ENCODE measurements at places on chromosomes 2 and 18.

- DNase-seq = no peak
Measured at GRCh38 chr18:49183921-49184320, 233.2 kb upstream of the SMAD7 start.

DNA sequence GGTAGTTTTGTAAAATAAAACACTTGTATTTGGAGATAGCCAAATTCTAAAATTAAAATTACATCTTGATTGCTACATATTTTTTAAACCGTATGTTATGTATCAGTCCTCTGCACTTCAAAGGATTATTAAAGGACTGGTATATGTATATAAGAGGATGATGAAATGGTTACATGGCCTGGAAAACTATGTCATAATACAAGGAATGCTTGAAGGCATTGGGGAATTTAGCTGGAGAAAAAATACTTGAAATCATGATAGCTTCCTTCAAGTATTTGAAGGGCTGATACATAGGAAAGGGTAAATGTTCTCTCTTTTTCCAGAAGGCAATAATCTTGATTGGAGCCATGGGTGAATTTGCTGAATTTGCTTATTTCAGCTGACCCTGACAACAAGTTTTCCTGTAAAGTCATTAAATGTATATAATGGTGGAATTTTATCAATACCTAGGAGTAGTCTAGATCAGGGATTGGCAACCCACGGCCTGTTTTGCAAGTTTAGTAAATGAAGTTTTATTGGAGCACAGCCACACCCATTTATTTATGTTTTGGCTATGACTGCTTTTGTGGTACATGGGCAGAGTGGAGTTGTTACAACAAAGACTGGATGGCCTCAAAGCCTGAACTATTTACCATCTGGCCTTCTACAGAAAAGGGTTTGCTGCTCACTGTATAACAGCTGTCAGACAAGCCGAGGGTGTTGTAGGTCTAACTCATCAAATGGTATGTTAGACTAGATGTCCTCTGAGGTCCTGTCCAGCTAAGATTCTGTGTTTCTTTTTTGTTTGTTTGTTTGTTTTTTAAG is 34.4 kb downstream of the ACYP2 start:
- DNase-seq = no peak

DNA sequence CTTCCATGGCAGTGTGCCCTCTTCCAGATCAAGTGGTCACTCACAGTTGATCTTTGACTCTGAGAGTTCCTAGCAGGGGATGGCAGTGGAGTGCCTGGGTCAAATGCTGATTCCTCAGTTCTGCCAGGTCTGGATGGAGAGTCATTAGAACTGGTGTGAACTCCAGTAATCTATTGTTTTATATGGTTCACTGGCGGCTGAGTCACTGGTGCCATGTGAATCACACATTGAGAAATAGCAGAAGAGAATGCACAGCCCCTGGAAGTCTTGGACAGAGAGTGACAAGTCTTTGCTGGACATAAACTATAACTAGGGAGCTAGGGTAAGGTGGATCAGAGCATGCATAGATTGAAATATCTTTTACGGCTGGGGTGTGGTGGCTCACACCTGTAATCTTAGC is 86.9 kb downstream of the EIF2AK3 start:
- no peak for DNase-seq

DNA sequence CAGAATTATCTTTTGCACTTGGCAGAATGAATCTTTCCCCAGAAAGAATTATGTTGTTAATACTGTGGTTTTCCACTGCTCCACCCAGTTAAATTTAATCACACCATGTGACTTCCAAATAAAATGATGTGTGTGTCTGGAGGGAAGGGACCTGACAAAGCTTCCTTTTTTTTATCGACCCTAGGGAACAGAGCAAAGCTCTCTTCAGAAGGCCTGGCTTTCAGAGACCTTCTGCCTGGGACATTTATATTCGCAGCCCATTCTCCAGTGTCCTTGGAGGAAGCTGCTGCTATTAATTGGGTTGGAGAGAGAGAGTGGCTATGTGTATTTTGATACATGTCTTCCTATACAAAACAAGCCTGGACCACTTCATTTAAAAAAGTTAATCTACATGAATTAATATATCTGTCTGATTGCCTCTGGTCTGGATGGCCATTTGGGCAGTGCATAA is 233.7 kb downstream of the PRKCE start:
- no peak for DNase-seq

GRCh38 chr2:159620796-159621195 is 4.4 kb upstream of the BAZ2B start:
- DNase-seq = no peak

DNA sequence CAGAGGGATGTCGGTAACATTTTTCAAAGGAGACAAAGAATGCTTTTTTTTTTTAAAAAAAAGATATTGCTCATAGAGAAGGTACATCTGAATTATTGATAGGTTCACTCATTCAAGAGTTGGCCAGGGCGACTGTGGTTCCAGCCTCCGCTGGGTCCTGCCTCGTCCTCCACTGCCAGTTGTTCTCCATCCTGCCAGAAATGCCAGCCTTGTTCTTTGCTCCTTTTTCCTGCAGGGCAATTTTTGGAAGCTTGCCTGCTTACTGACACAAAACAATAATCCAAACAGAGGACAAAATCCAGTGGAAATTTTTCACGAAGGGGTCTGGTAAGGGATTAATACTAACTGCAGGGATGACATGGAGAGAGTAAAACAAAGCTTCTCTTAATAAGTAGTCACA is 1113.0 kb downstream of the CBLN2 start:
- no peak for DNase-seq

- DNase-seq = no peak
Measured at GRCh38 chr2:134555411-134555810, 163.4 kb downstream of the TMEM163 start.

- peak; percentile 41 for DNase-seq
Measured at GRCh38 chr2:54606393-54606958, 117.0 kb upstream of the EML6 start.

DNA sequence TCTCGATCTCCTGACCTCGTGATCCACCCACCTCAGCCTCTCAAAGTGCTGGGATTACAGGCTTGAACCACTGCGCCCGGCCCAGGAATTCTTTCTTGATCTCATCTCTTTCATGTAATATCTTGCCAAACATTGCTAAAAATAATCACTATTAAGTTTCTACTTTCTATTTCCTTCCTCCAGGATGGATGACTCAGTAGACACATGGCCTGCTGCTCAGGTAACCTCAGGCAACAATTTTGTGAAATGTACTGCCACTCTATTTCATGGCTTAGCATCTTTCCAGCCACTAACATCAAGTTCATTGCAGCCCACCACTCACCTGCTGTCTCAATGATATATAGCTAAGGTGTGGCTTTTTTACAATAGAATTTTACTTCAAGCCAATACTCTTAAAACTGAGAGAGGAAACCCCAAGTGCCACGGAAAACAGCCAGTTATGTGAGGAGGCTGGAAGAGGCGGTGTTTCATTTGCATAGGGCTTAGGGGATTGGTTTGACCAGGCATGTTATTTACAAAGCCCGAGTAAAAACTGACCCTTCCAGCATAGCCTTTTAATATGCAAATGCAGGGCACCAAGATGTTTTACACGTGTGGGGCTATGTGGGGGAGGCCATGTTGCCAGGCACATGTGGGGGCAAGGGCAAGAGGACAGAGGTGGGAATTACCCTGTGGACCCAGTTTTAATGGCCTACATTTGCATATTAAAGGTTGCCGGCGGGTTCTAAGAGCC is 11.3 kb upstream of the SUMO1 start:
- no peak for DNase-seq

- DNase-seq = no peak
Measured at GRCh38 chr2:38218591-38218991, 142.6 kb upstream of the CYP1B1 start.

DNA sequence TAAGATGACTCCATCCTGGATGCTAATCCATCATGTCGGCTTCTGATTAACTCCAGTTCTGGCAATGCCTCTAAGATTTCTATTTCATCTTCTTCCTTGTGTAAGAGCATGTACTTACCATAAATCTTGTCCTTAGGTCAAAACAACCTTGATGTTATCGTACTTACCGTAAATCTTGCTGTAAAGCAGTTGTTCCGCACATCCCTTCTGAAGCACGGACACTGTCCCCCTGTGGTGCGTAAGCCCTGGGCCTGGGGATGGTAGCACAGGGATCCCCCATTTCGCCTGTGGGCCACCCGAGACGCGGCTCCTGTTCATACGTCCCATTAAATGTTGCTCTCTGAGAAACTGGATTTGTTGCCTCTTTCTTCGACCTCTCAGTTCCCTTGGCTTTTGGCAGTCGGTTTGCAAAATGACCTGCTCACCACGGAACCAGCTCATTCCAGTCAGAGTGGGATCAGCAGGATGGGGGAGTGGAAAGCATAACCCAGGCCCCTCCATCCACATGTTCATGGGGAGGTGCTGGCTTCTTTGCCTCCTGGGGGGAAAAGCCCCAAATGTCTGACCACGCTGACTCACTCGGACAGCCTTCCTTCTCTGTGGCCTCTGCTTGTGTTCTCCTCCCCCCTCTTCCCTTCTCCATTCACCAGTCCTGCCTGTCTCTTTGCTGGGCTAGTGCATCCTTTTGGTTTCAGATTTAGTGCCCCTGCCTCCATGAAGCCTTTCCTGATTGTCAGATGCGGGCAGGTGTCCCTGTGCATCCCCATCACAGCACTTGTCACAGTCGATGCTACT is 49.9 kb downstream of the RAB31 start:
- DNase-seq = no peak

- no peak for DNase-seq
Measured at GRCh38 chr2:1799174-1799573, 54.9 kb upstream of the PXDN start.

GRCh38 chr2:58533376-58533775 is 292.3 kb upstream of the FANCL start:
- DNase-seq = no peak

DNA sequence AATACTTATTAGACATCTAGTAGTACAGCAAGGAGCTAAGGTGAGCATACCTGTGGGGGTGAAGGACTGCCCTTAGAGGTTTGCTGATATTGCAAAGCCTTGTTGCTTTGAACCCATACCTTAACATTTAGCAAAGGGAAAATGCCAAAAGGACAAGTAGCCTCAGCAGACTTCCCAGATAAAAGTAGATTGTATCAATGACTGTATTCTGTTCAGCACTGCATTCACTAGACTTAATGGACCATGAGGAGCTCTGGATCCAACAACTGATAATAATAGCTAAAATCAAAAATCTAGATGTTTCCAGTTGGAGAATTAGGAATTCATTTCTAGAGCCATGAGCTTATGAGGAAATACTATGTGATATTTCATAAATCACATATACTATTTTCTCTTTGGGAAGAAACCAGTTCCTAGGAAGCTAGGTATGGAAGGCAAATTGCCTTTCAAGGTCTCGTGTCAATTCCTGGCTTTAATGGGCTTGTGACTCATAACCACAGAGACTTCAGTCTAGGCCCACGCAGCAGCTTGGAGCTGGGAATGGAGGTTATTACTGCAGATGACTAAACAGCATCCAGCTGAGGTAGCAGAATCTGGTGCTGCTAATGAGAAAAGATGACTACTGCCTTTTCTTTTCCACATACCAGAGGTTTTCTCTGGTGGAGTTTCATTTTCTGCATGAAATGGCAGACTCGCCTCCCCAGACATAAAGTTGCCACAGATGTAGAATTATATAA is 191.2 kb upstream of the NABP1 start:
- no peak for DNase-seq

GRCh38 chr2:205895981-205896655 is 189.9 kb downstream of the INO80D start:
- no peak for DNase-seq

GRCh38 chr2:64586883-64587481 is 62.9 kb downstream of the AFTPH start:
- no peak for DNase-seq

DNA sequence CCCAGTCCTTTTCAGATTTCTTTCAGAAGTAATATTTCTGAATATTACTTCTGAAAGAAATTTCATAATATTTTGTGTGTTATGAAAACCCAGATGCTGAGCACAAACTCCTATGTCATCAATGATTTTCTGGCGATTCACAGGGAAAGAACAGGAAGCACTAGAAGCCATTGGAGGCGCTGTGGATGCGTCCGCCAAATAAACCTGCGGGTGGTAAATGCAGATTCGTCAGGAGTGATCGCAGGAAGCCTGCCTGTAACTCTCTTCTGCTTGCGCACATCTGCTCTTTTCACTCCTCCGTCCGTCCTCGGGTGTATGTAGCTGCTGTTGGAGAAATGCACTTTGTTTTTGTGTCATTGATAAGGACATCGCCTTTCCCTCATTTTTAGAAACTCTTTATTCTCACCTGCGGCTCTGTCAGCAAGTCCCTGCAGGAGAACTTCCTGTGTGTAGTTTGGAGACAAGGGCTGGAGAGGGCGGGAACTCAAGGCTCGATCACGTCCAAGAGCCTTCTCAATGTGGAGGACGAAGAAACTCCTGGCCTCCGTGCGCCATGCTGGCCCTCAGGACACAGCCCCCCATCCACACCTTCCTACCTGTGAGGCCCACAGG is 483.8 kb downstream of the GALR1 start:
- no peak for DNase-seq

DNA sequence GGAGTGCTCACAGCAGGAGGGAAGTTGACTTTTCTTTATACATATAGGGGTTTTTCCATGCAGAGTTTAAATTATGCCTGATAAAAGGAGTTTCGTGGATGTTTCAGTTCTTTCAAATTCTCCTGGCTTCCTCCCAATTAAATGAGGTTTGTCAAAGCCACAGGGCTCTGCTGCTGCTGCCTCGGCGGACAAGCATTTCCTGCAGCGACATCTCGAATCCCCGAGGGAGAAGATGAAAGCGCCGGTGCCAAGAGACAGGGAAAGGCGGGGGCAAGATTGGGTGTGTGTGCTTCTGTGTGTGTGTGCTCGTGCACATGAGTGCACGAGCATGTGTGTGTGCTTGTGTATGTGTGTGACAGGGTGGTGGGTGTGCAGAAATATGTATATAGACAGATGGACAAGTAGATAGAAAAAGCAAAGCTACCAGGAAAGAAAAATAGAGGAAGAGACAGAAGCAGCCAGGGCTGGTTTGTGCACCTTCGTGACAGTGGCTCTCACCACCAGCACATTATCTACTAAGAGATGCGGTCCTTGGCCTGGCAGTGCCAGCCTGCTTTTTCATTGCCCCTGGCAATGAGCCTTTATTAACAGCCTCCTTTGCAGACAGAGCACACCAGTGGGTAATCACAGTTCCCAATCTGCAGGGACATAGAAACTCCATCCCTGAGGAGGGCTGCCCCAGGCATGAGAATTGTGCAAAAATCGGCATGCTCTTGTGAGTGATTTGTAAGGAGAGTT is 76.2 kb downstream of the CDK15 start:
- DNase-seq = no peak

GRCh38 chr2:75068546-75068945 is 110.1 kb downstream of the POLE4 start:
- DNase-seq = no peak

- DNase-seq = no peak
Measured at GRCh38 chr2:42192652-42193566, 23.8 kb downstream of the EML4 start.

Measured in activated CD4-positive, alpha-beta T cell treated with anti-CD3 and anti-CD28 coated beads for 4 hours (primary cell).